ENCODE measurements at places on chromosomes 5 and 9.

DNA sequence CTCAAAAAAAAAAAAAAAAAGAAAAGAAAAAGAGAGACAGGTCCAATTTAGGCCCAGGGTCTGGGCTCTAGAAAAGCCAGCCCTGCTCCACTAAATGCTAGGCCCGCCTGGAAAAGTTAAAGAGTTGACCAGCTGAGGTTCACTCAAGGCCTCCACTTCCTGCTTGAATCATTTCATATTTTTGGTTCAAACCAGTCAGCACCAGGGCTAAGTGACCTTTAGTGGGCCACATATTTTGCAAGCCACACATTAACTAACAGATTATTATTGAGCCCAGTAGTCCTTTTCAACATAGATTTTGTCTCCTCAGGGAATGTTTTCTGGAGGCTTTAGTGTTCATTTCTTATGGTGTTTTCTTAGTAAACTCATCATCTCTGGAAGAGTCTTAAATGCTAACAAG is 156.6 kb downstream of the TLR4 start:
- no peak for DNase-seq

DNA sequence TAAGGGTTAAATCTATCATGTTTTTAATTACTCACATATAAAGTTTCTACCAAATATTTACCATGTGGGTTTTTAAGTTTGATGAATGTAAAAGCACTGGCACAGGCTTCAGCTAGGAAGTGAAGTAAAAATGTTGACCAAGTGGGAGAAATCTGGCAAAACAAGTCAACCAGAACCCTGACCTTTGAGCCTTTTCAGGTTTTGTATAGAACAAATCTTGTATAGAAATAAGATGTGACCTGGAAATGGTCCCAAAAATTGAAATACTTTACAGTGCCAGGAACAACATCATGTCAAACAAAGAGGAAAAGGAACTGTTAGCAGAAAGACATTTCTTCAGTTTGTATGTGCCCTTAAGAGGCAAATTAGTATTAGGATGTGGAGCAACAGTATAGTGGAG is 137.6 kb downstream of the CCDC192 start:
- no peak for DNase-seq

- no peak for DNase-seq
Measured at GRCh38 chr9:14326264-14326826, 12.4 kb upstream of the NFIB start.

DNA sequence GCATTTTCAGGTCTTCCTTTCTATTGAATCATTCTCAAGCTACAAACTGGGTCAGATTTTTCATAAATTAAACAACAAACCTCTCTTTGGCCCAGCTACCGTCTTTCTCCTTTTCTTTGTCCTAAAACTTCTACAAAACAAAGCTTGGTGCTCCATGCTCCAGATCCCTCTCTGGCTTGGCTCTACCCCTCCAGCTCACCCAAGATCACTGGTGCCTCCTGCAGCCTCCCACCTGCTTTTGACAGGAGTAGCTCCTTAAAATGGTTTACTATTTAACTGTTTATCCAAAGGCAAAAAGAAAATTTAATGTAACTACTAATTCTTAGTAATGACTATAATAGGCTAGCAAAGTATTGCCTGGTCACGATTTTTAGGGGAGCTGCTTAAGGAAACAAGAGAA is 10.7 kb upstream of the SERINC5 start:
- no peak for DNase-seq

- no peak for DNase-seq
Measured at GRCh38 chr9:87831159-87831558, 51.5 kb upstream of the SPATA31E1 start.

- no peak for DNase-seq
Measured at GRCh38 chr5:54792611-54793404, 192.6 kb downstream of the ESM1 start.

DNA sequence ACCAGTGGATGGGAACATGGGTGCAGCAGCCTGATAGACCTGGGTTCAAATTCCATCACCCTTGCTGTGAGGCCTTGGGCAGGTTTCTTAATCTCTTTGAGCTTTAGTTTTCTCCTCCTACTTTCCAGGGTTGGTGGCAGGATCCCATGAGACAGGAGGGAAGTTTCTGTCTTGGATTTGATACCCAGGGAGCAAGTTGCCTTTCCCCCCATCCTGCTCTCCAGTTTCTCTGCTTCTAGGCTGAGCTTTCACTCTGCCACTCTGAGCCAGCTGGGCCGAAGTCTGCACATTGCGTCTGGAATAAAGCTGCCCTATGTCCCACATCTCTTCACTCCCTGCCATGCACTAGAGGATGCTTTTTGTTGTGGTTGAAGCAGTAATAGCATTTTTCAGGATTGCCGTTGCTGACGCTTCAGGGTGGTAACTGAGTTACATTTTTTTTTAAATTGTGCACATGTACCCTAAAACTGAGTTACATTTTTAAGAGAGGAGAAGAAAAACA is 40.5 kb upstream of the ANGPTL2 start:
- no peak for DNase-seq

DNA sequence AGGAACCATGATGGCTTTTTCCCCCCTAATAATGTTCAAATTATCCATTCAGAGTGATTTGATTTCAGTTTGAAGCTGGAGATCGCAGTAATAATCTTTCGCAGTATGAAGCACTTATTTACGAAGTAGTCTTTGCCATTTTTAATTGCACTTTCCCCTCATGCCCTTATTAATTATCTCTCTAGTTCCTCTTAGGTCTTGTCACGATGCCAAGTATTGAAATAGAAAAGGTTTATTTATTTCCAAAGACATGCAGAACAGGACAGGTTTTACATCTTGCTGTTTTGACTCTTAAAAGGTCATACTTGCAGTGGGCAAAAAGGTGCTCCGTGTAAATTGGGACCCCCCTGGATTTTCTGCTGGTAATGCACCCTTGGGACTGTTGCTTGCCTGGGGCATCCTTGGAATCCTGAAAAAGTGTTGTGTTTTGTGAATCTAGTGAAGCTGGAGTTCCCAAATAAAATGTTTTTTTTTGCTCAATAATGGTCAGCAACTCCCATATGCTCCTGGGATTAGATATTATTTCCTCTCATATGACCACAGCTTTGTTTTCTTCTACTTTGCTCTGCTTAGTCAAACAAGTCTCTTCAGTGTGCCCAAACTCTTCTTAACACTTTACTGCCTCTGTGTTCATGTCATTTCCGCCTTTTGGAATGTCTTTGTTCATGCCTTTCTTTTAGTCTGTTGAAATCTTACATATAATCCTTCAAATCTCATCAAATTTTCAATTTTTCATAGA is 278.3 kb downstream of the TMEM38B start:
- DNase-seq, result no peak

- DNase-seq, result peak; percentile 67
Measured at GRCh38 chr5:171852255-171852681, 66.7 kb downstream of the SMIM23 start.

- DNase-seq, result no peak
Measured at GRCh38 chr9:134253606-134254205, 72.5 kb upstream of the RXRA start.

- DNase-seq, result peak; percentile 56
Measured at GRCh38 chr5:68419637-68420452, 204.3 kb downstream of the PIK3R1 start.

DNA sequence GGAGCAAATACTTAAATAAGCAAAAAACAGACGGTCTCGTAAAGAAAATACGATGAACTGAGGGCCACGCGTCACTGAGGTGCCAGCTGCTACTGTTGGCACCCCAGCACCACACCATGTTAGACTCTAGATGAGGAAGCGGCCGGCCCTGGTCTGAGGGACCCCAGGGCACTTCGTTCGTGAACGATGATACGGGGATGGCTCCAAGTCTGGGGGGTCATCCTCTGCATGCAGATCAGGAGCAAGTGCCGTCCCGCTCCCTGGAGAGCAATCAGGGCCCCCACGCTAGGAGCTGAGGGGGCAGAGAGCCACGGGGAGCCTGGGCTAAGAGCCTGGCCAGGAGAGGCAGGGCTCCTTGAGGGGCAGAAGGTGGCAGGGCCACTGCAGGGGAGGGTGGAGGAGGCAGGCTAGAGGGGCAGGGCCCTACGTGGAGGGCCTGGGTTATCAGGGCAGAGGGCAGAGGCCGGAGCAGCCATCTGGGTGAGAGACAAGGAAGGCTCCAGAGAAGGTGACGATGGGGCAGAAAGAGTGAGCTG is 24.1 kb downstream of the SARDH start:
- no peak for DNase-seq

- DNase-seq, result no peak
Measured at GRCh38 chr9:132163457-132163875, 1.6 kb downstream of the NTNG2 start.

GRCh38 chr5:78360924-78361630 is 660 bp downstream of the SCAMP1 start:
- peak; percentile 17 for DNase-seq

- peak; percentile 65 for DNase-seq
Measured at GRCh38 chr9:91245431-91246313, 116.0 kb downstream of the AUH start.

DNA sequence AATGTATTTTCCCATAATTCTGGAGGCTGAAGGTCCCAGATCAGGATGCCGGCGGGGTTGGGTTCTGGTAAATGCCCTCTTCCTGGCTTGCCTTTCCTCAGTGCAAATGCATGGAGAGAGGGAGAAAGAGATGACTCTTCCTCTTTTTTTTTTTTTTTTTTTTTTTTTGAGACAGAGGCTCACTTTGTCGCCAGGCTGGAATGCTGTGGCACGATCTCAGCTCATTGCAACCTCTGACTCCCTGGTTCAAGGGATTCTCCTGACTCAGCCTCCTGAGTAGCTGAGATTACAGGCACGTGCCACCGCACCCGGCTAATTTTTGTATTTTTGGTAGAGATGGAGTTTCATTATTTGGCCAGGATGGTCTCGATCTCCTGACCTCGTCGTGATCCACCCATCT is 300.0 kb upstream of the TAS2R1 start:
- no peak for DNase-seq

DNA sequence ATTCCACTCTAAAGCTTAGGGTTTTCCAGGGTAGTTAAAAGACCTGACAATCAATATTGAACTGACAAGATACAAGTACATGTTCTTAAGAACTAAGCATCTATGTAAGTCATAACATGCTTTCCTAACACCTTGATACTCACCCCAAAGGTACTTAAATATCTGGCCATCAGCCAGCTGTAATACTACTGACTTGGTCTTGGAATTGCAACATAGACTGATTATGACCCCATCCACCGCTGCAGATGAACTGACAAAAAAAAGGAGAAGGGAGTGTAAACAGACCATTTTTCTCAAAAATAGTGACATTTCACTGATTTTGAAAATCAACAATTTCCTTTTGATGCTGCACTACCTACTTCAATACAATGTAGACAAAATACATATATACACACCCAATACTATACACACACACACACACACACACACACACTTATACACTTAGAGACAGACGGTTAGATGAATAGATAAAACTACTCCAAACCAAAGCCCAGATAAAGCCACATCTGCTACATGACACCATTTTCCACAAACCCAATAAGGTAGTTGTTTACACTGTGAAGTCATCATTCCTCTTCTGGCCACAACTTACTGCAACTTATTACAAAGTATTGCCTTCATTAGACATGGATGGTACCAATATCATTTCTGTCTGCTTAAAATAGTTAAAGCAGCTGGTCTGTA is 30.4 kb downstream of the ELP1 start:
- no peak for DNase-seq

- peak; percentile 6 for DNase-seq
Measured at GRCh38 chr9:3880851-3881250, 355.1 kb upstream of the RFX3 start.

DNA sequence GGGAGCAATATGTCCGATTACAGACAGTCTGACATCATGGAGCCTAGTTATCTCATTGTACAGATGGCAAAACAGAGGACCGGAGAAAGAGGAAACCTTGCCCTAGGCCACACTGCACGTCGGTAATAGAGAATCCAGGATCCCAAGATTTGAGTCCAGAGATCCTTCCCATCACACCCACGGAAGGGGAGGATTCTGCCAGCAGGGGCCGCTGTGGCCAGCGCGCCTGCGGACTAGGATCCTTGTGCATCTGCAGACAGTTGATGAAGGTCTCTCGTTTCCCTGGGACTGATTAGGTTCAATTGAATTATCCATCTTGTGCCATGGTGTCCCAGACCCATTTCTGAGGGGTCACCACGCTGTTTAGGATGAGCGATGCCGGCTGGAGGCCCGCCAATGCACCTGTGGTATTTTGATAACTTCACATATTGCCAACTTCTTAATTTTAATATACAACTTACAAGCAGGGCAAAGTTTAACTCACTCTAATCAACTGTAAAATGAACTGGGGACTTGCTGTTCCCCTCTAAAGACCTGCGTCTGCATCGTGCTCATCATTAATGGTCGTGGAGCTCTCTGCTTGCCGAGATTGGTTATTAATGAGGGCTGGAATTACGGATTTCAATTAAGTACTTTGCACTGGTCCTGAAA is 592.7 kb upstream of the BRINP1 start:
- DNase-seq, result peak; percentile 19

GRCh38 chr5:74149395-74149794 is 491.1 kb downstream of the ENC1 start:
- DNase-seq, result peak; percentile 79

DNA sequence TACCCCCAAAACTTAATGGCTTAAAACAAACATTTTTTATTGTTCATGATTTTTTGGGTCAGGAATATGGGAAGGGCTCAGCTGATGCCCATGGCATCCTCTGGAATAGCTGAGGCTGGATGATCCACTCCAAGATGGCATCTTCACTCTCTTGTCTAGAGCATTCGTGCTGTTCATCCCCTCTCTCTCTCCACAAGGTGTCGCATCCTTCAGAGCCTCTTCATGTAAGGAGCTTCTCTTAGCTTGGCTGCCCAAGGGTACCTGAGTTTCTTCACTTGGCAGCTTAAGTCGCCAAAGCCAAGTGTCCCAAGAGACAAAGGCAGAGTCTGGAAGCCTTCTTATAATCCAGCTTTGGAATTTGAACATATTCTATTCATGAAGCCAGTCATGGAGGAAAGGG is 294.7 kb downstream of the CHSY3 start:
- no peak for DNase-seq

DNA sequence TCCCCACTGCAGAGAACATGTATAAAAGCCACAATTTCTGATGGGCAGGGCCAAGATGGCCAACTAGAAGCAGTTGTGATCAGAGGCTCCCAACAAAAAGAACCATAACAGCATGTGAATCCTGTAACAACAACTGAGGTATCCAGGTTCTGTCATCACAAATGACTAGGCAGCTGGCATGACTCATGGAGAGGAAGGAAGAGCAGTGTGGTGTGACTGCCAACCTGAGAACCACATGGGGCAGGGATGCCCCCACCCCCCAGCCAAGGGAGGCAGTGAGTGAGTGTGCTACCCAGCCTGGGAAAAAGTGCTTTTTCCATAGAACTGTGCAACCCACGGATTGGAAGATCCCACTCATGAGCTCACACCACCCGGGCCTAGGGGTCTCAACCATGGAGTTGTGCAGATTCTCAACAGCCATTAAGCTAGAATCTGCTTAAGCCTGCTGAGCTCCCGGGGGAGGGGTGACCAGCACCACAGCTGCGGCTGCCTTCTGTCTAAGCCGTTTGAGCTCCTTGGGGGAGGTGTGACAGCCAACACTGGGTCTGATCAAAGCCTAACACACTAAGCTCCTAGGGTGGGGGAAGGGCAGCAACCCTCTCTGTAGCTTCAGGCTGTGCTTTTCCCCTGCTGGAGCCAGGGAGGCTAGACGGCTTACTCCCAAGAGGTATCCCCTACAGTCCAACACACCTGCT is 80.1 kb upstream of the DMAC1 start:
- no peak for DNase-seq

All from inflammatory macrophage treated with lipopolysaccharide for 4 hours (primary cell).